ENCODE measurements at places on chromosomes 16 and 17.
A peak's percentile ranks its signal among the peaks of the same experiment; 100 is the strongest.

GRCh38 chr16:75942936-75943335, 216.6 kb upstream of the CPHXL start:
- DNase-seq: no peak

- DNase-seq: peak; percentile 71
Observed at GRCh38 chr16:21708533-21709115, 44.9 kb downstream of the OTOA start.

DNA sequence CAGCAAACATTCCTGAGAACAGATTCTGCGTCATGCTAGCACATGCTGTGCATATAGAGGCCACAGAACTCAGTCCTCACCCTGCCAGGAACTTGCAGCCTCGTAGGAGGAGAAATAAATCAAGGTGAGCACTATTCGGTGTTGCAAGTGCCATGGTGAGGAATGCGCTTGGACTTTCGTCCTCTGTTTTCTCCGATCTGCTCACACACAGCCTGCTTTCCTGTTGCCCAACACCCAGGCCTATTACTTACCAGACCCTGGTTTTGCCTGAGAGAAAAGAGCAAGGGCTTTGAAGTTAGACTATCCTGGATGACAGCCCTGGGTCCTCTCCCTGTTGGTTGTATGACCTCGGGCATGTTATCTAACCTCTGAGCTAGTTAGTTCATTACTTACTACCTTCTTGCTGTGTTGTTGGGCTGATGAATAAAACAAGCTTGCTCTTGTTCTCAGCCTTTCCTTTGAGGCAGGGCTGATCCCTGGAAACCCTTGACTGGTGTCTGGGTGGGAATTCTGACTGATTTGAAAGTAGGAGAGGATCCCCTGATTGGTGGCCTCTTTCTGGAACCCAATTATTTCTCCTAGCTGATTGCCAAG, 2.9 kb downstream of the ACSF2 start:
- DNase-seq: no peak

DNA sequence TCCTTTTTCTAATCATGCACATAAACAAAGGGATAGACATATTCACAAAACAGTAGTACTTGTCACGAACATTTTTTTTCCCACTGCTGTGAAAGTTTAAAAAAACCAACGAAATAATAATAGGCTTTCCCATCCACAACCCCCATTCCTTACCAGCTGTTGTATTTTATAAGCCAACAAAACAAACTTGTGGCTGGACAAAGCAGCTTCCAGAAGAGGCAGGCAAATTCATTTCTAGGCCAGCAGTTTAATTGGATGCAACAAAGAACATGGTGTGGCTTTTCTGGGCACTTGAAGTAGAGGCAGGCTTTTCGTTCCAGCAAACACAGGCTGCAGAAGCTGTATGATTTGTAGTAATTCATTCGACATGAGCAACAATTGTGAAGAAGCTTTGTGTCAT, 56.0 kb upstream of the FAM20A start:
- no peak for DNase-seq

- no peak for DNase-seq
Observed at GRCh38 chr17:33229499-33229898, 63.6 kb downstream of the ASIC2 start.

DNA sequence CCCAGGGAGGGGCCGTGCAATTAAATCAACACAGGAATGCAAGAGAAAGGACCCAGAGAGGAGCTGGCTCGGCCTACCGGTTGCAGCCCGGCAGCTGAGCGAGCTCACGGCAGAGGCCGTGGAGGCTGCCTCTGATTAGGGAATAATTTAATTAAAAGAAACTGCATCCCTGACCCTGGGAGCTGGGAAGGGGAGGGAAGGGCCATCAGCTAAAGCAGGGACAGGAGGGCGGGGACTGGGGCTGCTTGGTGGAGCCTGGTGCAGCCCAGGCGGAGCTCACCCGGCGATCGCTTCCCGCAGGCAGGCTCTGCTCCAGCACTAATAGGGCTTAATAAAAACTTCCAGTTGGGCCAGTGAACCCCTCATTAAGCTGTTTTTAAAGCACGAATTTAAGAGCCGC, 43.4 kb downstream of the LMF1 start:
- no peak for DNase-seq

DNA sequence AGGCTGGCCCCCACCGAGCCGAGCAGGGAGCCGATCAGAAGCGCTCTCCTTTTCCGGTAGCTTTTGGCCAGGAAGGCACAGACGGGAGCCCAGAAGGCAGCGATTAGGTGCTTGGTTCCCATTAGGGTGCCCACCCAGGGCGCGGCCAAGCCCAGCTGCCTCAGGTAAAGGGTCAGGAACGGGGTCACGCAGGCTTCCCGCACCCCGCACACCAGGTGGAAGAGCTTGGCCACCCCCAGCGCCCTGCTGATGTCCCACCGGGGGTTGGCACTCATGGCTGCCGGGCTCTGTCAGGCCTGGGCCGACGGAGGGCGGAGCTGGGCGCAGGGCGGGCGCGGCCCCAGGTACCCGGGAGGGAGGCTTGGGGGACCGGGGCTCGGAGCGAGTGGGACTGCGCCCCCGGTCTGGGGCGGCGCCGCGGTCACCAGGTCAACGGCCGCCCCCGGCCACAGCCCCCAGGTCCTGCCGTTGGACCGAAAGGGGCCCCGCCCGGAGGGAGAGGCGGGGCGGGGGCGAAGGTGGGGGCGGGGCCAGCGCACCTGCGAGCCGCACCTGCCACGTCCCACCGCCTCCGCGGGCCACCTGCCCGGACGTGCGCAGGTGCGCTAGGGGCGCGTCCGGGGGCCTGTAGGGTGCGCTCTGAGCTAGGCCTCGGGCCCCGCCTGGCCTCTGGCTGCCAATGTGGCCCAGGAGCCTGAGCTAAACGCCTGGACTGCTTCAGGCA, at the start of gene MFSD6L:
Gene MFSD6L (minus strand): TSS at position 520 of the 724 bp plus-strand sequence. CDS start 245 bp downstream, at position 275.
- no peak for DNase-seq

GRCh38 chr16:14194721-14195120, 123.6 kb downstream of the MRTFB start:
- no peak for DNase-seq

DNA sequence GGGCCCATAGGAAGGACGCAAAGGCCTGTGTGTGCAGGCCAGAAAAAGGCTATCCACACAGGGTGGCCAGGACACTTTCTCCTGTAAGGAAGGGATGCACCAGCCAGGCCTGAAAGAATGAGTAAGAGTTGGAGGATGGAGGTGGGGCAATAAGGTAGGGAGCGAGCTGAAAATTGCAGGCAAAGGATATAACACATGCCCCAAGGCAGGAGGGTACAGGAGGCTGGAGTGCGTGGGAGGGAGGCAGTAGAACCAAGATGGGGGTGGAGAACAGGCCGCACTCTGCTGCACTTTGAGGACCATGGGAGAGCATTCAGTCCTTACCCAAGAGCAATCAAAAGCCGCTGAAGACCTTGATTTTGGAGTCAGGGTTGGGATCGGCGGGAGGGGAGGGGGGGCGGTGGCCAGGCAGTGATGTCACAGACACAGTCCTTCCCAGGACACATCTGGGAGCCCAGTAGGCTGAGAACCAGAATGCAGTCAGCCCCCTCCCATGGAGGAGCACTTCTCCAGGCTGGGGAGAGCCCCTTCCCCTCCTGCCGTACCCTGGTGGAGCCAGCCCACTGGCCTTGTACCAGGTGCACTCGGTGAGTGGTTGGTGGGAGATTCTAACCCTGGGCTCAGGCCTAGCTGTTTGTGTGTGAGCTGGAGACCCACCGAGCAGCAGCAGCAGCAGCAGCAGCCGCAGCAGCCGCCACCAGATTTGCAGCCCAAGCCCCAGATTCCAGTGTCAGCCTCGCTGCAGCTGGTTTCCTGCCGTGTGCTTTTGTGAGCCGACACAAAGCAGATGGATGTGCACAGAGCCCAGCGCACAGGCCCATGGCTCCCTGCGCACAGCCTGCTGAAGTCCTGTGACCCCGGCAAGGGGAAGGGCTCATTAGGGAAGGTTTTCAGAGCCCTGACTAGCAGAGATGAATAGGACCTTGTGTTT, 17.5 kb downstream of the ANKRD40 start:
- no peak for DNase-seq

GRCh38 chr16:49349446-49350168, 24.0 kb upstream of the C16orf78 start:
- DNase-seq: no peak

DNA sequence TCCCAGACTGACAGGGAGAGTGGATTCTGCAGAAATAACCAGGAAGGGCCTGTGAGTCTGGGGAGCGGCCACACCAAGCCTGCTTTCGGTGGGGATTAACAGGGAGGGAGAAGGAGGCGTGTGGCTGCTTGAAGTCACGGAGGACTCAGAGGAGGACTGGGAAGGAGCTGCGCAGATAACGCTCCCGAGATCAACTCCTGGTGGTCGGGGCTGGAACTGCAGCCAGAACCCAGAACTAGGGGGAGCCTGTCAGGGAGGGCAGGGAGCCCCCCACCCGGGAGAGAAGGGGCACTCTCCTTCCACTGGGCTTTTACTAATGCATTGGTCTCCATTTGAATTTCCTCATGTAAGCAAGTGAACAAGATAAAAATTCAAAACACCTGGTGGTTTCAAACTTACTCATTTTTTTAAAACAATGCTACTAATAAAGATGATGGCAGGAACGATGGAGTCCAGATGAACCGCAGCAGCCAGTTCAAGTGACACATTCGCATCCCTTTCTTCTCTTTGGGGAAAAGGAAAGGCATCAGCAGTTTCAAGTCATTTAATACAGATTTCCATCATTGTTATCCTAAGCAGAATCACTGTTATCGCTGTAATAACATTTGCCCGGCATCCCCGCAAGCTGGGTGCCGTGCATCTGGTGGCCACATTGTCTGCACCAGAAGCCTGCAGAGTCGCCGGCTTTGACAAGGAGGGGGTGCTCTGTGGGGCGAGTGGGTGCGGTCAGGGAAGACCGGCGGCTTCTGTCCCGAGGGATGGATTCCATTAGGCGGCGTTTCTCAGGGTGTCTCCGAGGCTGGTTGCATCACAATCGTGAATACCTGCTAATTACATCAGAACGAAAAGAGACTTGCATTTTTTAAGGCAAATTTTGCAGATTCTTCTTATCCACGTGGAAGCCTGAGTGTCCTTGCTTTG, 183.0 kb downstream of the FOXL1 start:
- DNase-seq: peak; percentile 21

DNA sequence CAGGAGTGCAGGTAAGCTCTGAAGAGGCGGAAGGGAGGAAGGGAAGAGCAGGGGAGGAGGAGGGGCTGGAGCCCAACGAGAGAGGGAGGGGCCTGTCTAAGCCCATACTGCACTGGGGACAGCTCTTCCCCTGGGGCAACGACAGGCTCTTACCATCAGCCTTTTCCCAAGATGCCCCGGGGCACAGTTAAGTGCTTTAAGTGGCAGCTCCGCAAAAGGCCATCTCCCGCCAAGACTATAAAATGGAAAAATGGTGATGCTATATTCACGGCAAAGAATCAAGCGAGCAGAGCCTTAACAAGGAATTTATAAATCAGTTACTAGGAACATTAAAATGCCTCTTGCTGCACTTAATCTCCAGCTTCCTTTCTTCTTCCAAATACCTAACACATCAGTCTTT, 110.2 kb upstream of the NLRP1 start:
- no peak for DNase-seq

DNA sequence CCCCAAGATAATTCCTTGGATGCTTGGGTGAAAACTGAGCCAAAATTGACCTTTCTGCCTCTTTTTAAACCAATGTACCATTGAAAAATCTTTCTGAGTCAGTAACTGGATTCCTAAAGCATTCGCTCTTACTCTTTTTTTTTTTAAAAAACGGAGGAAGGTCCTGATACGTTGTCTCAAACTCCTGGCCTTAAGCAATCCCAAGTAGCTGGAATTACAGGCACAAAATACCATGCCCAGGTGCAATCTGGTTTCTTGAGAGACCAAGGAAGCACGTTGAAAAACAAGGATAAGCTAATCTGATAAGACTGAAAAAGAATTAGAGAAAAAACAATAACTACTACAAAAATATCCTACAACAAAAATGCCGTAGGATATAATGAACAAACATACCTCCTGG, 136.5 kb downstream of the SSH2 start:
- DNase-seq: no peak

GRCh38 chr16:83853834-83854233, 45.1 kb upstream of the MLYCD start:
- no peak for DNase-seq

GRCh38 chr16:26598061-26598460, 468.7 kb upstream of the C16orf82 start:
- peak; percentile 25 for DNase-seq

DNA sequence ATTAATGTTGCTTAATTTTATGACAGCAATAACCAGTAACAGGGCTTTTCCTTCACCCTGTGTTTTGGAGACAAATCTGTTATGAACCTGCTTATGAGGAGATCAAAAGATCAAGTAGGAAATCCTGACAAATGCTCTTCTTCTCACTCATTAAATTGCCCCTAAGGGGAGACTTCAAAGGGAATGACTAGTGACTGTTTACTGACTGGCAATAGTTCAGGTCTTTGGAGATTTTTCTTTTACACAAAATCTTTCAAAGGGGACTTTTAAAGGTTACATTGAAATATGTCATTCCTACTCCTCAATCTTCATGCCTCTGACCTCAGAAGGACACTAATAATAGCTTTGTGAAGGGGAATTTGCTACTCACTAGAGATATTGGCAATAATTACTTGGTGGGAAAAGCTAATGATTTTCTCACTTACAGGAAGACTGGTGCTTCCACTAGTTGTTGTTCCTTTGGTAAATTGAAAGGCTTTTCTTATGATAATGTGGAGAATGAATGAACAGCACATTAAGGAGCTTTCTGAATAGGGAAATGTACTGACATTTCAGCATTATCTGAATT, 292.9 kb upstream of the CA10 start:
- DNase-seq: no peak

GRCh38 chr17:63561819-63562218, 11.5 kb downstream of the DCAF7 start:
- no peak for DNase-seq

DNA sequence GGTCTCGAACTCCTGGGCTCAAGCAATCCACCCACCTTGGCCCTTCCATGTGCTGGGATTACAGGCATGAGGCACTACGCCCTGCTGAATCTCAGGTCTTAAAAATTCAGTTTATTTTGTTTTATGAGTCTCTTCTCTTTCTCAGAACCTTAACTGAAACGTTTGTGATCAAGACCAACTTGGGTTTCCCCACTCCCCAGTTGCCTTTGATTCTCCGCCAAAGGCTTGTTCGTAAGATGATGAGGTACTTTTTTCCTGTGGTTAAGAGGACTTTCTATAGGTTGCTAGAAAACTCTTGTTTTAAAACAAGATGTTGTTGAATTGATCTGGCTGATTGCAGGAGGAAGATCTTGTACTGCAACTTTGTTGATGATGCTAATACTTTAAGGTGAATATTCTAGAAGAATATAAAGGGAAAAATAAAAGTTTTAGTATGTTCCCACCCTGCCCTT, 11.7 kb downstream of the ABCC1 start:
- no peak for DNase-seq

- no peak for DNase-seq
Observed at GRCh38 chr16:19488213-19488640, 33.7 kb downstream of the GDE1 start.

All from activated CD8-positive, alpha-beta memory T cell treated with anti-CD3 and anti-CD28 coated beads for 1 hour (primary cell).